ENCODE measurements at places on chromosomes 1 and 21.

- DNase-seq, result no peak
Observed at GRCh38 chr1:208223136-208223535, 21.0 kb downstream of the PLXNA2 start.

DNA sequence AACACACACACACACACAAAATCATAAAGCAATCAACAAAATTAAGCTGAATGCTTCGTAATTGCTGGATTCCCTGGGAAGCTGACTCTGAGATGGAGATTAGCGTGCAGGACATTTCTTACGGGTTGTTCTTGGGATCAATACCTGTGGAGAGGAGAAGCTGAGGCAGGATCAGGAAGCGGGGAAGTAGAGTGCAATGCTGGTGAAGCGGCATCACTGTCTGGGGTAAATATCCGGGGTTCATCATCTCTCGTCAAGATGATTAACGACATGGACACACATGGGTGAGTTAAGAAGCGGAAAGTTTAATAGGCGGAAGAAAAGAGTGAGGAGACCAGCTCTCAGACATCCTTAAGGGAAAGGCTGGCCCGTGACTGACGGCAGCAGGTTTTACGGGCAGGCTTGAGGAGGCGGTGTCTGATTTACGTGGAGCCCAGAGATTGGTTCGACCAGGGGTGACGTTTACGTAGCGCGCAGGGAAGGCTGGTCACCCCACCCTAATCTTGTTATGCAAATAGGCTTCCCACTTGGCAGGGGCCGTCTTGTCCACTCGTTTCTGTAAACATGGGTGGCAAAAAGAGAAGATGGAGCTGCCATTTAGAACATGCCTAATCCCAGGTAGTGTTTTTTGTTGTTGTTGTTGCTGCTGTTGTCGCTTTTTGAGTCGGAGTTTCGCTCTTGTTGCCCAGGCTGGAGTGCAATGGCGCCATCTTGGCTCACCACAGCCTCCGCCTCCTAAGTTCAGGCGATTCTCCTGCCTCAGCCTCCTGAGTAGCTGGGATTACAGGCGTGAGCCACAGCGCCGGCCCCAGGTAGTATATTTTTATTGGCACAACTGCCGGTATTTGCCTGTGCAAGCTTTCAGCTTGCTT lies 135.6 kb upstream of the KCNJ15 start:
- no peak for DNase-seq

- DNase-seq, result no peak
Observed at GRCh38 chr1:153667439-153667838, 3.4 kb downstream of the ILF2 start.

GRCh38 chr21:41958886-41959563 lies 5.2 kb upstream of the C2CD2 start:
- DNase-seq, result peak; percentile 38

DNA sequence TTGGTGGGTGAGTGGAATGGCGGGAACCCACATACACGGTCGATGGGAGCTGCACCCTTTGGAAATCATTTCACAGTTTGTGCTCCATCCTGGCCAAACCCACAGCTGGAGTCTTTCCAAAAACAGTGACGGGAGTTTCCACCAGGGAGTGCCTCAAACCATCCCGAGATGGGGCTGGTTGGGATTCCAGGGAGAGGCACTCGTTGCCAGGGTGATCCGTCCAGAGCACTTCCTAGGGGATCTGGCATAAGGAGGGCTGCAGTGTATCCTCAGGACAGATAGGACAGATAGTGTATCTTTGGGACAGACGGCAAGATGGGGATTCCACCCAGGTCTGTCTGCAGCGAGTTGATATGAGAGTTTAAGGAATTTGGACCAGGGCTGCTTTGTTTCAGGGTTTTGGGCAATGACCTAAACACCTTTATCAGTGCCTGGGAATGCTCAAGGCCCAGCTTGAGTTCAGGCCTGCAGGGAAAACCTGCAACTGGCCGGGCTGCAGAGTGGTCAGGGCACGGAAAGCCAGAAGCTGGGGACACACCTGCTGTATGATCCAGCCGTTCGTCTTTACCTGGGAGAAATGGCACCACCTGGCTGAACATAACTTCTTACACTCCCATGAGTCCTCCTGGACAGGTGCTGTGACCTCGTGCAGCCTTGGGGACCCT lies 3.4 kb upstream of the POFUT2 start:
- DNase-seq, result no peak

- DNase-seq, result no peak
Observed at GRCh38 chr1:186202271-186202764, 172.7 kb downstream of the TPR start.

DNA sequence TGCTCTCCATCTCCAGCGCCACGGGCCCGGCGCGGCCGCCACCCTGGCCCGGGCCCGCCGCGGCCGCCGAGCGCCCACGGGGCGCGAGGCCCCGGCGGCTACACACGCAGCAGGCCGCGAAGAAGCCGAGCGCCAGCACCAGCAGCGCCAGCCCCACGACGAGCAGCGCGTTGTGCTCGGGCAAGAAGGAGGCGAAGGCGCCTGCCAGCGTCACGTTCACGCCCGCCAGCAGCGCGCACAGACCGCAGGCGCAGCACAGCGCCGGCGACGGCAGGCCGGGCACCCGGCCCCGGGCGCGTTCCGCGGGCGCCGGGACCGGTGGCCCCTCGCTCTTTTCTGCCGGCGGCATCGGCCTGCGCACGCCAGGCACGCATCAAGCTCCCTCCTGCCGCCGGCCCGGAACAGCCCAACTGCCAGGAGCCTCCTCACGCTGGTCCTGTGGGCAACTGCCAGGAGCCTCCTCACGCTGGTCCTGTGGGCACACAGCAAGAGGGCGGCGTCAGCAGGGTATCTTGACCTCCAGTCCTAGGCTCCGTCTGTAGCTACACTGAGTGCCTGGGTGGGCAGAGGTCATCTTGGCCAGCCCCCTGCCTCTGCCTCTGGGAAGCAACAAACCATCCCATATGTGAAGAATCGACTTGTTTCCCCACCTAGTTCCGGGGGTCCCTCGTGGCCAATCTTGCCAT lies 18.1 kb downstream of the KNCN start:
- DNase-seq, result no peak

DNA sequence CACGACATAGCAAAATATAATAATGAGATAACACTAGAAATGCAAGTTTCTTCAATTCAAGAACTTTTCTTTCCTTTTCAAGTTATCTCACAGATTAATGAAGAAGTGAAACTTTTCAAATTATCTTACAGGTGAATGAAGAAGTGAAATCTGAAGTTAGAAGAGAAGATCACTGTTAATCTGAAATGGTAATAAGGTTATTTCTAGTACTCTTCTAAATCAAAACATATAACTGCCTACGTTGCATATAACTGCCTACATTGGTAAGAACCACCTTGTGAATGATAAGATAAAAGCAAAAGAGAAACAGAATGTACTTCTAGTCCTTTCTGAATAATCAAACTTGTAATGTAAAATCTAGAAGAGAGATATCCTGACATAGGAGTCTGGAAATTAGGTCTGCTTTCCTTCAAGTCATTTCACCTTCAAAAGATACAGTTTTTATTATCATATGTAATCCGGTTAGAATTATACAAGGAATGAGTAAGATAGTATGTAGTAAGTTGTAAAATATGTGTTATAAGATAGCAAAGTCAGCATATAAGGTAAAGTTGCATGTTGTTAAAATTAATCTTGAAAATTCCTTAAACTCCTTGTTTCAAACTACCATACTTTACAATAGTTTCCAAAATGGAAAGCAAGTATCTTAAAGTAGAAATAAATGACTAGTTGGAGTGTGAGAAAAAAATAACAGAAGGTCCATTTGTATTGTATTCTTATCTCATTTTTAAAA lies 522.4 kb upstream of the ZRANB2 start:
- DNase-seq, result no peak

- no peak for DNase-seq
Observed at GRCh38 chr21:21606041-21606440, 607.8 kb downstream of the NCAM2 start.

- no peak for DNase-seq
Observed at GRCh38 chr1:185166106-185166505, 9.1 kb downstream of the SWT1 start.

GRCh38 chr21:44884097-44884496 lies 10.6 kb upstream of the PTTG1IP start:
- DNase-seq, result no peak

- no peak for DNase-seq
Observed at GRCh38 chr1:204110894-204111633, 38.1 kb downstream of the SOX13 start.

GRCh38 chr21:27464648-27465047 lies 497.8 kb upstream of the ADAMTS5 start:
- DNase-seq, result no peak

GRCh38 chr1:40668769-40669525 lies 3.5 kb upstream of the RIMS3 start:
- peak; percentile 87 for DNase-seq

DNA sequence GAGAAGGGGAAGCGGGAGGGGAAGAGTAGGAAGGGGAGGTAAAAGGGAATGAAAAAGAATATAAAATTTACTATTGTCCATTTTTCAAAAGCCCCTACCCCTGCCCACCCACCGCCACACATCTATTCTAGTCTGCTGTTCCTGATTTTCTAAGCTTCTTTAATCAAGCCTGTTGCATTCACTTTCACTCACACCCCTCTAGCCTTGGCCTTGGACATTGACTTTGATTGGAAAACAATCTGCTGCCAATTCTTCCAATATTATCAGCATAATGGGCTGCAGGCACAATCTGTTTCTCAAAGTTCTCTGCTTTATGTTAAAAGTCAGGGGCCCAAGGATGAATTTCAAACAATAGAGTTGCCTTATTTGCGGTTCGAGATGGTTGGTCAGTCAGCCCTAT lies 281.2 kb downstream of the SETD4 start:
- DNase-seq, result no peak

DNA sequence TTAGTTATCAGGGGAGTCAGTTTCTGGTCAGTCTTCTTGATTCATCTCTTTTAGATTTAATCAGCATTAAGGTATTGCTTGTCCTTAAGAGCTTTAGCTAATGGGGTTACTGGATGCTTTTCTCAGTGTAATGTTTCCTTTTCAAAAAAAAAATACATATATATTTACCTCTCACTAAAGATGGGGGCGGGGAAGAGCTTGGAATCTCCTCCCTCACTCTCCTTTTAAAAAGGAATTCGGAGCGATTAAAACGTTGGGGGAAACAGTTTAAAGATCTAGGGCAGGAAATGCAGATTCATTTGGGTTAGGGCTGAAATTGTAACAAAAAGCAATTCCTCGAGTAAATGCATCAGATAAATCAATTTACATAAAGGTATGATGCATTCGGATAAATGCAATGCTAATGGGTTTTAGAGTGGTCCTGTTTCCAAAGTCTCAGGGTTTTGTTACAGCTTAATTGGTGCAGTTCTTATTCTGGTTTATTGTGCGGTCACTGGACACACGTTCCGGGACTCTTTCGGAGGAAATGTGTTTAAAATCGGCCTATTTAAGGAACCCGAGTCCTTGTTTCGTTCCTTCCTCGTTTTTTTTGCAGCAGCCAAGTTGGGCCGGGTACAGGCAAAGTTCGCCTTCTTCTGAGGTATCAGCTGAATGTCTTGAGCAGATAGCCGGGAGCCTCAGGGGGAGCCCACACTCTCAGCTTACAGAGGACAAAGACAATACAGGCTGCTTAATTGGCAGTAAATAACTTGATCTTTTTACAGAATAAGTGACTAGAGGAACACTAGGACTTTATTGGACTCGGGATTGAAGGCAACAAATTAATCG lies 1.6 kb downstream of the LMO4 start:
- no peak for DNase-seq

GRCh38 chr1:160722726-160723125 lies 11.1 kb upstream of the CD48 start:
- no peak for DNase-seq

DNA sequence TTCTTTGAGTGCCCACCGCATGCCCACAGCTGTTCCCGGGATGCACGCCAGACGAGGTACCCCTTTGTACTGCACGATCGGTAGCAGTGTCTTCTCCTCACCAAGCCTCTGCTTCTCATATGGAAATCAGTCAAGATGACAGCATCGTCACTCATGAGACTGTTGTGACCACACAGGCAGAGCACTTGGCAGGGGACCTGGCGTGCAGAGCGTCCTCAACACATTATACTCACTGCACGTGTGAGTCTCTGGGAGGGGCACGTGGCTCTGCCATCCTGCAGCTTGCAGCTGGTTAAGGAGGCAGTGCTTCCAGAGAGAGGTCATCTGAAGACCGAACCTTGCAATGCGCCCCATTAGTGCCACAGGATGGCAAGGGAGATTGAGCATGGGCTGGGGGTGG lies 266.8 kb downstream of the NPHP4 start:
- no peak for DNase-seq

DNA sequence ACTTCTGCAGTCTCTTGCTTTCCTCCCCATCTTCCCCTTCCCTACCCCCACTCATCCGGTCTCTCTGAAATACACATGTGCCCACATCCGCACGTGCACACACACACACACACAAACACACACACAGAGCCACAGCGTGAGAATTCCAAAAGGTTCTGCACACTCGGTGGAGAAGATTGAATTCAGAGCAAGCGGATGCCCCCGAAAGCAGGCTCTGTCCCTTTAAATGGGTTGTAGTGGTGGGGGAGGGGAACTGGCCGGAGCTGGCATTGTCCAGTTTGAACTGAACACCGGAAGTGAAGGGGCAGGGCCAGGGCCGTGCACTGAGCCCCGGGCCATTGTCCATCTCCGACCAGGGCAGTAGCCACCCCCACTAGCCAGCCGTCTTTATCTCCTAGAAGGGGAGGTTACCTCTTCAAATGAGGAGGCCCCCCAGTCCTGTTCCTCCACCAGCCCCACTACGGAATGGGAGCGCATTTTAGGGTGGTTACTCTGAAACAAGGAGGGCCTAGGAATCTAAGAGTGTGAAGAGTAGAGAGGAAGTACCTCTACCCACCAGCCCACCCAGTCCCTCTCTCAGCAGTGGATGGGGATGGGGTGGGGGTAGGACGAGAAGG lies 1.3 kb upstream of the LIN28A start:
- no peak for DNase-seq

DNA sequence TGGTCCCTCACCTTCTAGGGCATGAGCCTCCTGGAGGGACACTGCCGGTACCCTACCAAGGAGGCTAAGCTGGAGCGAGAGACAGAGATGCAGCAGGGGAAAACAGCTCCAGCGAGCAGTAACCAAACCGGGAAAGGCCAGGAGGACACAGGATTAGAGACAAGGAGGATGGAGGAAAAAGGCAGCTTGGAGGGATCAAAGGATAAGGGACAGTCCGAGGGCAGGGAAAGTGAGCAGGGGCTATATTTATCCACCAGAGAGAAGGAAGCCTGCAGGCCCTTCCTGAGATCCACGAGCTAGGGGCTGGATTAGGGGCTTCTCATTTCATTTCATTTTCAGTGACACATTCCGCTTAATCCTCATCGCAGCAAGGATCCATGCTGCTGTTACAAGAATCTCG lies 33.8 kb upstream of the PRELP start:
- DNase-seq, result no peak

- DNase-seq, result no peak
Observed at GRCh38 chr1:39407896-39408640, 83.4 kb upstream of the BMP8A start.

DNA sequence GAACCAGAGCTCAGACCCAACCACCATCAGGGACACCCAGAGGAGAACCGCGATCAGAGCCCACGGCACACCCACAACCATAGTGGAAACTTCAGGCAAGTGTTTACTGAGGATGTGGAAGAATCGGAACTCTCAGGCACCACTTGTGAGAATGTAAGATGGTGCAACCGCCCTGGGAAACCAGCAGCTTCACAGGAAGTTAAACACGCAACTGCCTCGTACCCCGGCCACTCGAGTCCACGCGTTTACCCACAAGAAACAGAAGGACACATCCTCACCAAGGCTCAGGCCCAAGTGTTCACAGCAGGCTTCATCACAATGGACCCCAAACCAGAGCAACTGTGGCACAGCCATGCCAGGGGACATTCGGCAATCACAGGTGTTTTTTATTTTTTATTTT lies 51.4 kb upstream of the COL6A2 start:
- no peak for DNase-seq

Data from NCI-H446 treated with DMSO at 0.1 percent for 48 hours (cell line).